Foreskin fibroblast (primary cell): ENCODE measurements at places on chromosomes 2 and 18.

GRCh38 chr2:45567974-45568789, 42.9 kb downstream of the SRBD1 start:
- DNase-seq = no peak

DNA sequence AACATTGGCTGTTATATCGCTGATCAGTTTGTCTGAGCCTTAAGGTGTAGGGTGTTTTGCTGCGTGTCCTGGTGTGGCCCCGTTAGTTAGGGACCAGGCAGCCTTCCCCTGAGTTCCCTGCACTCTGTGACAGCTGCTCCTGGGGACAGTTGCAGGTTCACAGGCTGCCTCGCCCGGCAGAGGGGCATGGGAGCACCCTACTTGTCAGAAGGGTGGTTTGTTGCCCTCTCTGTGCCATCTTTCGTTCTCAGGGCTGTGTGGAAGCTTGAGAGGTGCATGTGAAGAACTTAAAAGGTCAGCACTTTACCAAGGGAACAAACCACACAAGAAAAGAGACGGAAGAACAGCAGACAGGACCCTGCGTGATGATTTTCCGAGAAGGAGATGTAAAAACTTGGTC, 159.6 kb downstream of the LDLRAD4 start:
- no peak for DNase-seq

DNA sequence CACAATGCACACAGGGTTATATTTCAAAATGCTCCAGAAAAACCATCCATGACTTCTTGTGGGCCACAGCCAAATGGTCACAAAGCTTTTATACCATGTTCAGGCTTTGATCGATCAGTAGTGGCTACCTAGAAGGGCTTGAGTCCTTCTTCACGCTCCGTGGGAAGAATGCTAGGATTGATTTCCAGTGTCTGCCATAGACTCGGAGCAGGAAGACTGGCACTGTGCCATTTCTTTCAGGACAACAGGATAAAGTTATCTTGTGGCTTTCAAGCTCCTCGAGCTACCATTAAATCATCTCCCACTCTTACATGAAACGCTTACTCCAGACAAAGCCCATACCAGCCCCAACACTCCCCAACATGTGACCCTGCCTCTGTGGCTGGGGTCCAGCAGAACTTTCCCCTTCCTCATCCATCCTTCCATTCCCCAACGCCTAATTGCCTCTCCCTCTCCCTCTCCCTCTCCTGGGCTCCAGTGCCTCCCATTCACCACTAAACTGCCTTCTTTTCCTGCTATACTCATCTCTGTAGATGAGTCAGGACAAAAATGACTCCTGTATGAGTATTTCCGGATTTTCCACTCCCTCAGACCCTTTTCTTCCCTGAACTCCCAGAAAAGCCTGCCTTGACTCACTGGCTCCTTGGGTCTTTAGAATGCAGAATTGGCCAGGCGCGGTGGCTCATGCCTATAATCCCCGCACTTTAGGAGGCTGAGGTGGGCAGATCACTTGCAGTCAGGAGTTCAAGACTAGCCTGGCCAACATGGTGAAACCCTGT, 40.9 kb downstream of the ADD2 start:
- no peak for DNase-seq

- peak; percentile 77 for DNase-seq
Observed at GRCh38 chr2:23385351-23385747, 370 bp downstream of the KLHL29 start.

GRCh38 chr2:73736378-73736777, 767 bp downstream of the TPRKB start:
- no peak for DNase-seq

GRCh38 chr2:30530346-30530745, 83.3 kb downstream of the LCLAT1 start:
- no peak for DNase-seq

GRCh38 chr18:71625556-71626090, 918.5 kb downstream of the CBLN2 start:
- DNase-seq = no peak

DNA sequence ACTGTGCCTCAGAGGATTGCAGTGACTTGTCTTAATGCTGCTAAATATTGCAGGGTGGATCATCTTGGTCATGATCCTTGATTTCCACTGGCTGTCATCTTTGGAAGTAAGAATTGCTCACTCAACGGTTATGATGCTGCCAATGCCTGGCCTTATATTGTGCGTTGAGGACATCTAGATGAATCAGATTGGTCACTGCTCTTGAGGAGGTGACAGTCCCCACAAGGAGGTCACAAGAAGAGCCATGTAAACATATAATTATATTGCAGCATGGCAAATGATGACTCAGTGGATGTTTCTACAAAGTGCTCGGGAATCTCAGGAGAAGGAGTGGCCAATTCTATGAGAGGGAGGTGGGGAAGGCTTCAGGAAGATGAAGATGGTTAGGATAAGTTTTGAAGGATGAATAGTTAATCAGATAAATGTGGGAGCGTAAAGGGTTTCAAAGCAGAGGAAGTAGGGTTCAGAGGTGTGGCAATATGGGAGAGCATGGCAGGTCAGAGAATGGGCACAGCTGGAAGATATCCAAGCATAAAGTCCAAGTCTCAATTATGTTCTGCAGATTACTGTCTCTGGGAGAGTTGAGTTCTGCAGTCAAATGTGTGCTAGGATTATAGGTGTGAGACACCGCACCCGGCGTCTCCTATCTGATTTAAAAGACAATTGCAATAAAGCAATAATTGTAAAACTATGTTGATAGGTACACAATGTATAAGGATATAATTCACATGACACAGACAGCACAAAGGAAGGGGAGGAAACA, 21.3 kb upstream of the TMEM131 start:
- no peak for DNase-seq

DNA sequence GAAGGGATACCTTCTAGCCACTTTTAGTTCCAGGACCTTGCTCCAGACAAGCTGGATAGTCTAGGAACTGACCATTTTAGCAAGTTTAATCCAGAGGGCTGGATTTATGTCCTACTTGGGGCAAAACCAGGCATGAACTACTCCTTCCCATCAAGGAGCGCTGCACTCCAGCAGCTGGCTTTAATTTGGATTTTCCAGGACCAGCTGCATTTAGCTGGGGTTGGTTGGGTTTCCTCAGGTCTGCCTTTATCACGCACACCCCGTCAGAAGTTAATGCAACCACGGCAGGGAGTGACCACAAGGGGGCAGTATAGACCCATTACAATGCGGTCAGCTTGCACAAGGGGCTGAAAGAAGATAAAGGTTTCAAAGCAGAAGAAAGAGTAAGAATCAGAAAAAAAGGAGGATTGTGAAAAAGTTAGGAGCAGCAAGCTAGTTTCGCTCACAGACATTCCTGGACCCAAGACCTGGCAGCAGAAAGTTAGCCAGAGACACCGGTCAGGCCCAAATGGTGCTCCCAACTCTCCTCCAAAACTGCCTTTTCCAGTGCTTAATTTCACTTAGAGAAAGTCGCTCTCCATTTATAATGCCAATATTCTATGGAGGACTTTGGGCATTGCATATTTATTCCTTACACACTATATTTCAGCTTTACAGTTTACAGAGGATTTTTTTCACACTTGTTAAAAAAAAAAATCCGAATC, 40.1 kb downstream of the SLC4A1AP start:
- peak; percentile 98 for DNase-seq

- DNase-seq = no peak
Observed at GRCh38 chr2:96783388-96783787, 22.7 kb downstream of the CNNM4 start.

DNA sequence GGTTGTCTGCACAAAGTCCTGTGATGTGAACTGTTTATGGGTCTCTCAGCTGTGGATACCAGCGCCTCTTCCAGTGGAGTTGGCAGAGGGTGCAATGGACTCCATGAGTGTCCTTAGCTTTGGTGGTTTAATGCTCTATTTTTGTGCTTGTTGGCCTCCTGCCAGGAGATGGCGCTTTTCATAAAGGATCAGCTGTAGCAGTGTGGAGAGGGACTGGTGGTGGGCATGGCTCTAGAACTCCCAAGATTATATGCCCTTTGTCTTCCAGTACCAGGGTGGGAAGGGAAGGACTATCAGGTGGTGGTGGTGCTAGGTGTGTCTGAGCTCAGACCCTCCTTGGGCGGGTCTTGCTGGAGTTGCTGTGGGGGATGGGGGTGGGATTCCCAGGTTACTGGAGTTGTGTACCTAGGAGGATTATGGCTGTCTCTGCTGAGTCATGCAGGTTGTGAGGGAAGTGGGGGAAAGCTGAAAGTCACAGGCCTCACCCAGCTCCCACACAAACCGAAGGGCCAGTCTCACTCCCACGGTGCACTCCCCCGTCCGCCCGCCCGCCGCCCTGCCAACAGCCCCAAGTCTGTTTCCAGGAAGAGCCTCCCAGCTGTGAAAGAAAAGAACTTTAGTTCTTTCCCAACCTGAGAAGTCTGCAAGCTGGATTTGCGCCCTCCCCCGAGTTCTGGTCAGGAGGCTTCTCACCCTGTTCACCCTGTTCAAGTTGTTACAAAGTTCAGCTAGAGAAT, 108.1 kb downstream of the MARCO start:
- no peak for DNase-seq

- DNase-seq = no peak
Observed at GRCh38 chr2:33142810-33143209, 196.1 kb downstream of the LTBP1 start.

GRCh38 chr2:14255135-14255820, 377.2 kb upstream of the LRATD1 start:
- DNase-seq = no peak

- DNase-seq = no peak
Observed at GRCh38 chr2:210189452-210190138, 18.4 kb upstream of the KANSL1L start.

DNA sequence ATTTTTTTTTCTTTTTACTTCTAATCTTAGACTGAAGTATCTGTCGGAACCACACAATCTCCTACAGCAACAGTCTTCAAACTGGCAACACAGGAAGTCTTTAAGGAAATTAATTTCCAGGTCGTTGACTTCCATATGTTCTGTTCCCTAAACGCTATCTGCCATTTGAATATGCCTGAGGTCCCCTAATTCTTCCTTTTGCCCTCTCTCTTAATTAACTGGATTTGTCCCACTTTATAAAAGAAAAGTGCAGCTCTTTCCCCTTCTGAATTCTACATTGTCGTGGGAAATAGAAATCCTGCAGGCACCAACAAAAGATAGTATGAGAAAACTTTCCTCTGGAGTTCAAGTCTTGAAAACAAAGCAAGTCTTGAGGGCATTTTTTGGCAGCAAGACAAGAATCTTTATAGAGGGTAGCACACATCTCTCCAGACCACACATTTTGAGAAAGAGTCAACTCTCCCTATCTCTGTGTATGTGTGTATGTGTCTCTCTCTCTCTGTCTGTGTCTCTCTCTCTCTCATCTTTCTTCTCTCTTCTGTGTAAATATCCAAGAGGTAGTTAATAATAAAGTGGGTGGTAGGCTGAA, 879.8 kb downstream of the SOCS6 start:
- DNase-seq = no peak

- DNase-seq = peak; percentile 51
Observed at GRCh38 chr2:197675711-197676188, 363 bp upstream of the RFTN2 start.

- DNase-seq = no peak
Observed at GRCh38 chr2:136517716-136518115, 247.6 kb upstream of the THSD7B start.

DNA sequence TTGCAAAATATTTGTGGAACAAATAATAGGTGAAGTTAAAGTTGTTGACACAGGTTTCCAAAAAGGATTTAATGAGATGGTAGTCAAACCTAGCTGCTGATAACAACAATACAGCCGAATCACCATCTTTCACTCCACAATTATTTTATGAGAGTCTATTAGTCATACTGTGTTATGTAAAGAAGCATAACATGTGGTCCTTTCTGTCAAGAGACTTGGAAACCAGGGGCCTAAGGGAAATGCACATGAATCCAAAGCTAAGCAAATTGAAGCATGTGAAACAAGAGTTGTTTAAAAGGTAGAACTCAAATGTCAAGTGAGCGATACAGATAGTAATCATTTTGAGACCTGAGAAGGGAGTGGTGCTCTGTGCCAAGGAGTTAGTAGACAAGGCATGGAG, 16.0 kb downstream of the CD28 start:
- DNase-seq = no peak

- DNase-seq = no peak
Observed at GRCh38 chr2:65329525-65329924, 101.9 kb downstream of the ACTR2 start.

DNA sequence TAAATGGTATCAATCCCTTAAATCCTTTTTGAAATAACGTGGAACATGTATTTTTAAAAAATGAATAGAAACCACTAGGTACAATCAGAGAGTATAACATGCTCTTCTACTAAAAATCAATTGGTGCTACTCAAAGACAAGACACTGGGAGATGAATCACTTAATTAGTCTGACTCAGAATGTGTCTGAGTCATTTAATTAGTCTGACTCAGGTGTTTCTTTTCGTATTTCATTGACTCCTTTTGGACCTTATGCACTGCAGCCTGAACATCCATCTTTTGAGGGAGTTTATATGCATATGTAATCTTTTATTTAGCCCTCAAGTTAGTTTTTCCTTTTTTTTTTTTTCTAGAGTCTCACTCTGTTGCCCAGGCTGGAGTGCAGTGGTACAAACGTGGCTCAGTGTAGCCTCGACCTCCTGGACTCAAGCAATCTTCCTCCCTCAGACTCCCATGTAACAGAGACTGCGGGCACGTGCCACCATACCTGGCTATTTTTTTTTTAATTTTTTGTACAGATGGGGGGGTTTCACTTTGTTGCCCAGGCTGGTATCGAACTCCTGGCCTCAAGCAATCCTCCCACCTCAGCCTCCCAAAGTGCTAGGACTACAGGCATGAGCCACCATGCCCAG, 26.5 kb downstream of the PPP4R3B start:
- DNase-seq = peak; percentile 40

- peak; percentile 54 for DNase-seq
Observed at GRCh38 chr18:36441426-36442240, 144.1 kb downstream of the FHOD3 start.

- no peak for DNase-seq
Observed at GRCh38 chr2:84906108-84906899, 848 bp downstream of the TMSB10 start.

- DNase-seq = peak; percentile 31
Observed at GRCh38 chr2:23595601-23596251, 210.7 kb downstream of the KLHL29 start.

DNA sequence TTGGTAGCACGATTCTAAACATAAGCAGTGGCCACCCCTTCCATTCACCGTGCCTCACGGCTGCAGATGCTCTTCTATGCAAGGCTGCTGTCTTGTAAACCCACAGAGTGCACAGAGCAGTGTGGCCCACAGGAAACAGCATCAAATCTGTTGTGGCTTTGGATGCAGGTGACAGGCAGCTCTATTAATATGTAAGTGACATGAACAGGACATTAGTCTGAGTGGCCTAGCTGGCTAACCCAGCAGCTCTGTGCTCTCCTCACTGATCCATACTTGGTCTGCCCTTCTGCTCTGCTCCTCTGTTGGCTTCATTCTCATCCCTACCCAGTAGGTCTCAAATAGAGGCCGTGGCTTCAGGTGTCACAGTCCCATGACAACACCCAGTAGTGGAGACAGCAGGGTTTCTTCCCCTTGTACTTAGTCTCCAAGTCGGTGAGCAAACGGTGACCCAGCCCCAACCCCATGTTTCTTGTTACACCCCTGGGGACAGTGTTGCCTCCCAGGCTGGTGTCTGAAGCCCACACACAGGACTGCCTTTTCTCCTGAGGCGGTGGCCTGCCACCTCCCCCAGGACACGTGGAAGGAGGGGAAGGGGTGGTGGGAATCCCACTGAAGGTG, 5.8 kb downstream of the SH3RF3 start:
- DNase-seq = no peak
